NCI-H1436 (cell line): ENCODE measurements at places on chromosomes 5 and 9.

- DNase-seq = no peak
These were observed 70.5 kb upstream of the SPTLC1 start for GRCh38 chr9:92185681-92186080.

DNA sequence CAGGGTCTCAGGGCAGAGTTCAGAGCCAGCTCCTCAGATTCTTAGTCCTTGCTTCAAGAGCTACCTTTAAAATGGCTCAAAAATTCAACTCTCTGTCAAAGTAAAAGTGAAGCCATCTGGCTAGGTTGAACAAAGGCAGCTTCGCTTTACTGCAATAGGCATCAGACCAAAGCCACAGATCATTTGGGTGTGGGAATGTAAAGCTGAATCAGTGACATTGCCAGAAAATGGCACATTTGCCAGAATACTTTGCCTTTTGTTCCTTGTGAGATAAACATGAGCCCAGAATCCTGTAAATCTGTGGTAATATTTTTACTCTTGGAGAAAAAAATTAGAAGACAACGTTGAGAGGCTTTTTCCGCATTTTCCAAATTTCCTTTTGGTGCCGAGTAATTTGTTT is 210.5 kb downstream of the PALM2AKAP2 start:
- DNase-seq = no peak

GRCh38 chr9:71758785-71759184 is 9.5 kb downstream of the CEMIP2 start:
- peak; percentile 37 for DNase-seq

- DNase-seq = no peak
These were observed 5.2 kb downstream of the CCDC152 start for GRCh38 chr5:42761791-42762190.

DNA sequence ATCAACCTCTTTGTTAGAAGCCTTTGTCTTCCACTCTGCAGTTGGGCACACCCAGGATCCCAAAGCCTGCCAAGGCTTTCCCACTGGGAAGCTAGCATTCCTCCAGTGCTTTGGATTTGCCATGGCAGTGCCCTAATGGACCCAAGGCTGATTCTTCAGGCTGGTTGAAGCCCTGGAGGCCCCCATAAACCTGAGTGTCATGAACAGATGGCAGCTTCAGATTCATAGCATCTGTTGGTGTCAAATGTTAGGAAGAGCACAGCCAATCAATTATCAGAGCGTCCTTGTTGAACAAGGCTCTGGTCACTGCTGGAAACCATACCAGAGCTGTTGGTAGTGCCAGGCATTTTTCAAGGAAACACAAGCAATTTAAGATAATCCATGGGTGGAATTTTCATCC is 241.1 kb upstream of the KLF4 start:
- no peak for DNase-seq

DNA sequence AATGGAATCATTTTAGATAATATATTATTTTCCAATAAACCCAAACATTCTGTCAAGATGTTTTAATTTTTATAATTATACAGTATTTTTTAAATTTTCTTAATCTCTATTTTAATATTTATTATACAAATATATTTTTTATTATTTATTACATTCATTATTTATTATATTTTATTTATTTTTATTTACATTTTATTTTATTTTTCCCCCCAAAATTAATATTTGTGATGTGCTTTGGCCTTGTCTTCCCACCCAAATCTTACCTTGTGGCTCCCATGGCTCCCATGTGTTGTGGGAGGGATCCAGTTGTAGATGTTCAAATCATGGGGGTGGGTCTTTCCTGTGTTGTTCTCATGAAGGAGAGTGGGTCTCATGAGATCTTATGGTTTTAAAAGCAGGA is 382.1 kb downstream of the TLE4 start:
- no peak for DNase-seq

DNA sequence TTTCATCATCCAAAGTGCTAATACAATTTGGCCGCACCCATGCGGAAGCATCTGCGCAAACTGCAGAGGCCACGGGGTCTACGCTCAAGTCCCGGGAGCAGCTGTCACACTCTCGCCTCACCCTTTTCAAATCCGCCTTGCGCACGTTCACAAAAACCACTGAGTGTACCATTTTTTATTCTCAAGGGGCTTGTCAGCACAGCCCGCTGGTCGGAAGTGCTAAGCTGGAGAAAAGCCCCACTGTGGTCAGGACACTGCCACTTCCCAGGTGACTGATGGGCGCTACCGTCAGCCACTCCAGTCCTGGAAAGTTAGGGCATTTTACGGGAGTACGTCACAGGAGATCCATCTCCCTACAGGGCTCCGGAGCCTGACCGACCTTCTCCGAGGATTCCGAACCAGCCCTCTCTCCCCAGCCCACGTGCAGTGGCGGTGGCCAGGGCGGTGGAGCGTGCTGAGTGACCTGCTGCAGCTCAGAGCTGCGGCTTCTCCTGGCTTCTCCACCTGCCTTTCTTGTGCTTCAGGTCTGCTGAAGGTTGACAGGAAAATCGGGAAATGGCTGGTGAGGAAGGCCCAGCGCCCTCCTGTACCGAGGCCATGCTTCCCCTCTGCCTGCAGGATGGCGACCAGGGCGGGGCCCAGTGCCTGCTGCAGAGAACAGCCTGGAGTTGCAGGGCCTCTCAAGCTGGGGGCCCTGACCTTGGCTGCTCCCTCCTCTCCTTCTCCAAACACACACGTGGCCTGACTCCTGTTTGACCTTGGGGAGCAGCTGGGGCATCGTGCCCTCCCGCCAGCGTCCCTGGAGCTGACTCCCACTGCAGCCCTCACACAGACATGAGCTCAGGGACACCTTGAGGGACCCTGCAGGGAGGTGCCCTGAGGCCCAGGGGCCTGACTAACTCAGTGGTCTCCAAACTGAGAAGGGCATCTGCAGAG is 14.3 kb downstream of the RASGEF1C start:
- DNase-seq = no peak

DNA sequence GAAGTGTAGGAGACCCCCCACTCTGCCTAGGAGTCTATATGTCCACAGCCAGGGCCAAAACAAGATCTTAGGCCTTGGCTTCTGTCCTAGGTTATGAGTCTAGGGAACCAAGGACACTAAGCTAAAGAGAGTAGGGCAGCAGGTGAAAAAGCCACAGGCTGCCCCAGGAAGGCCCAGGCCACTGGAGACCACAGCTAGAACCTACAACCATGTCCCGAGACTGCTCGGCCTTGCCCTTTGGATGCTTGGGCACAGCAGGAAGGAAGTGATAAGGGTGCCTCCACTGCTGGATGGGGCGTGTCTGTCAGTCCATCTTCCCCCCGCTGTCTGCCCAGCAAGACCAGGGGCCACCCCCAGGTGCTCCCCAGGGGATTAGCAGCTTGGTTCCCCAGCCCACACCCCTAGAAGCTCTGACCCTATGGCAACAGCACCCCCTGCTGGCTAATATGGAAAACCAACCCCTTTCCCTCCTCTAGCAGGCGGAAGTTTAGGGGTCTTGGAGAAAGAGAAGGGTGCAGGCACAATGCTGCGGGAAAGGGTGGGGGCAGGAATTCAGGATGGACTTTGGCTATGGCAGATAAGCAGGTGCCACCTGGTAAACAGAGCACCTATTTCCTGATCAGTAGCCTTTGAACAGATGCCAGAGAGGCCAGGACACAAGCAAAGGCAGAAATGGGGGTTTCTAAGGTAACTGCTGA is 10.5 kb upstream of the IRF1 start:
- peak; percentile 58 for DNase-seq

- no peak for DNase-seq
These were observed 305.5 kb downstream of the ARRDC3 start for GRCh38 chr5:91077623-91078022.

DNA sequence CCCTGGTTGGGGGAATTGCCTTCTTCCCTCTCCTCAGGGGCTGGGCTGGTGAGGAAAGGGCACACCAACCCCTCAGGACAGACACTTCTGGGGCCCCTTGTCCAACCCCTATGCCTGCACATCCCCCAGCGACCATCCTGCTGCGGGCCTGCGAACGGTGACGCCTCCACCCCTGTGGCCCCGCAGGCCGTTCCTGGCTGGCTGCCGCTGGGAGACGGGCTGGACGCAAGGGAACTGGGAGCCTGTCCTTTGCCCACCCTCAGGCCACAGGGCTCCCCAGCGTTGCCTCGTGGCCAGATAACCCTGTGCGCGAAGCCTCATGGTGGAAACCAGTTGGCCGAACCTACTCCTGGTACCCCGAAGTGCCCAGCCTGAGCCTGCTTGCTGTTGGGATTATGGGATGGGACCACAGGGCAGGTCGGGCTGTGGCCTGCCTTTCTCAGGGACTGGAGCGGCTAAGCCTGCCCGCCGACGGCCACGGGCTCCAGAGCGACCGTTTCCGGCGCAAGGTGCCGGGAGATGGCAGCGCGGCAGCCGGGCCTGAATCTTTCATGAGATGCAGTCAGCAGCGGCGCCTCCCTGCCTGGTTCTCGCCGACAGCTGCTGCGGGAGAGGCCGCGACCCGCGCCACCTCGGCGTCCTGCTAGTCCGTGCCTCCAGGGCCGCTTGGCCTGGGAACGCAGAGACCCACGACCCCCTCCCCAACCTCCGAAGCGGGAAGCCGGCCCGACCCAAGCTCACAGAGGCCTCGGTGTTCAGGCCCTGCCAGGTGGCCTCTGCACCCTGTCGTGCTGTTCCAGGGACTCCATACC is 6.5 kb upstream of the PITX1 start:
- DNase-seq = no peak

DNA sequence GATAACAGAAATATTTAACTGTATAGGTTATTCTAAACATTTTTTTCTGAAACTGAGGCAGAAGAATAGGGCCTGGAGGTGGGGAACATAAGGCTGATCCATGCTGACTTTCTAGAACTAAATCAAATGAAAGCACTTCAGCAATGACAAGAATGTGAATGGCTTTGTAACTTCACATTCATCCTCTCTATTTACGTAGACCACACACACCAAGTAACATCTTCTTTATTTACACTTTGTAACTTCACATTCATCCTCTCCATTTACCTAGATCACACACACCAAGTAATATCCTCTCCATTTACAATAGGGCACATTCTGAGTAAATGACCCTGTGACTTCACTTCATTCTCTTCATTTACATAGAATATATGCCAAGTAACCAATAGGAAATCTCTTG is 251.8 kb upstream of the CDH9 start:
- DNase-seq = no peak

DNA sequence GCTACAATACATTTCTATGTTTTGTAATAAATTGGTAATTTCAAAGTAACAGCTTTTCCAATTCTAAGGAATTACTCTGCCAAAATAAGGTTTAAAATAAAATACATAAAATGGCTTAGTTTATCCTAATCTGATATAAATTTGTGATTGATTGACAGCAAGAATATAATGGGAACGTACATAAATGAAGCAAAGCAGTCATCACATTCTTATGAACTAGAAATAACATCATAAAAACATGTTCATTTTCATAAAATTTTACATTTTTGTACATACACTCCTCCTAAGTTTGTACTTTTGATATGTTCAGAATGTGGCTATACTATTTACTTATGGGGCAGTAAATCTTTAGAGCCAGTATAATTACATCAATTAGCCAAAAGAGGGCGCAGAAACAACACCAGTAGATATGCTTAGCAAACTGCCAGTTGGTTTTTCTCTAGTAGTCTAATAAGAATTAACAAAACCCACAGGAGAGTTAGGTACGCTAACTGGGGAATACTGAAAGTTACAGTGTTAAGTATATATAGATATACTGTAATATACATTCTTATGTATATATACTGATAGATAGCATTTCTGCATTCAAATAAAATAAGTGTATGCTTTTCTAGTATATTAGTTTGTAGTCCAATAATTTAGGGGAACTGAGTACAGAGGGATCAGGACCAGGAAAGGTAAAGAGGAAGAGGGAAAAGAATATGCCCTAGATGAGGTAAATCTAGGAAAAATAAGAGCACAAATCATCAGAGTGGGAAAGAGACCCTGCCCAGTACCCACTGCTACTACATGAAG is 76.8 kb downstream of the ZDHHC21 start:
- DNase-seq = peak; percentile 45

- DNase-seq = no peak
These were observed 20.4 kb downstream of the ADAMTS2 start for GRCh38 chr5:179324760-179325295.

- DNase-seq = no peak
These were observed 303.1 kb upstream of the PTGER4 start for GRCh38 chr5:40376566-40376965.

GRCh38 chr5:141155540-141156374 is 5.9 kb downstream of the PCDHB6 start:
- no peak for DNase-seq

DNA sequence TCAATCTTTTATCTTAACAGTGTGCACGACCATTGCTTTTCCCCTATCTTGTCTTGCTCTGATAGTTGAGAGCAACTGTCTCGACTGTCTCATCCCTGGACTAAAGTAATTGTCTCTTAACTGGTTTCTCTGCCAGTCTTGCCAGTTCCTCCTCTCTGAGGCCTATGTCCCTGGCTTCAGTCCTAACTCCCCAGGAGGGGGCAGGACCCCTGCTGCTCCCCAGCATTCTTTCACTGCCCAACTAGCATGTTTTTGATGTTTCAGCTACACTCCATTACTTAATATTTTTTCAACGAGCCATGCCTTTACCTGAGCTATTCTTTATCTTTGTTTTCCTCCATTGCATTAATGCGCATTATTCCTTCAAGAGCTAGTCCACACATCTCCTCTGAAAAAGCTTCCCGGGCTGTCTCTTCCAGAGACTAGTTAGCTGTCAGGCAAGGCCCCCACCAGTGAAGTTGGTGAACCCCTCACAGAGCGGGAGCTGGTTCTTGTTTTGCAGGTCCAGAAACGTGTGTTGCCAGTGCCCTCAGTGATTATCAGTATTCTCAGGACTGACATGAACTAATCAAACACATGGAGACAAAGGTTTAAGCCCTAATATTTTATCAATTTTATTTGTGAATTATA is 291.7 kb upstream of the KCNN2 start:
- DNase-seq = no peak

DNA sequence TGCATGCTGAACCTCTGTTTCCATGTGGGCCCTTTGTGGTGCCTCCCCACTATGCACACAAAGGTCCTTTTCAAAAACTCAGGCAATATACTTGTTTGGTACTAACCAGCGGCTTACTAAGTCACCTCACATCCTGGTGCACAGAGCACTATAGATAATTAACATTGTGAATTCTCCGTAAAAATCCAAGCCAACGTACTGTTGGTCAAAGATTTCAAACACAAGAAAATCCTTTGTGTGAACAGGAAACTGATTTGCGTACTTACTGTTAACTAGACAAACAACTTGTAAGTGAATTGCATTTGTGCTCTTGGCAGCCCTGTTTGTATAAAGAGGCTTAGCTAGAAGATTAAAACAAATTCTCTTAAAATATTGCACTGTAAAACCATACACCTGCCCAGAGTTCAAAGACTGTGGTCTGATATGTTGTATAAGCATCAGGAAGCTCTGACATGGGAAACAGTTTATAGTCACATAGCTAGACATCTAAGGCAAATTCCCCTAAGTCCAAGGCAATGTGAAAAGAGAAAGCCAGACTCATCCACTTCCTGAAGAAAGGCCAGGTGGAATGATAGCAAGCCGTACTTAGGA is 125.0 kb upstream of the SLC12A2 start:
- DNase-seq = peak; percentile 26

DNA sequence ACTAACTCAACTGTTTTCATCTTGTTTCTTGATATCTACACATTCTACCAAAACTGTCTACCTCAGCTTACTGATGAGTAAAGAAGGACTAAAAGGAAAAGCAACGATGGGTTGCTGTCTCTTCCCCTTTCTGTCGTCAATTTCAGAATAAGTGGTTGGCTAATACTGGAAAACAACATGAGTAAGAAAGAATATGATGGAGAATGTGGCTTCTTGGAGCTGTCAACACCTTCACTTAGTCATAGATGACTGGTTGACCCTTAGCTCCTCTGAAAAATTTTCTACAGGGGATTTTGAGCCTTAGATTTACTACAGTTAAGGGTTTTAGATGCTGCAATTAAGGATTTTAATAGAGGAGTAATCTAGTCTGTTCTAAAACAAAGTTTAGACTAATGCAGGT is 797.9 kb downstream of the TLE4 start:
- no peak for DNase-seq

GRCh38 chr9:74948937-74949336 is 3.8 kb downstream of the C9orf40 start:
- DNase-seq = no peak
